ENCODE measurements at places on chromosomes 5 and 9.

DNA sequence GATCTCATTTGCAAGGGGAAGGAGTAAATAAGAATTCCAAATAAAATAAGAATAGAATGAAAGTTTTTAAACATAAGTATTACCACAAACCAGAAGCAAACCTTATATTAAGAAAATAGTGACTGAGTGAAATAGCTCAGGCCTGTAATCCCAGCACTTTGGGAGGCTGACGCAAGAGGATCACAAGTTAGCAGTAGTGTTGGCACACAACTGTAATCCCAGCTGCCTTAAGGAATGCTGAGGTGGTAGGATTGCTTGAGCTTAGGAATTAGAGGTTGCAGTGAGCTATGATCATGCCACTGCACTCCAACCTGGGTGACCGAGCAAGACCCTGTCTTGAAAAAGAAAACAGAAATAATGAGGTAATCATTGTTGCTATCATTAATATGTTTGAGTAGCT is 47.0 kb downstream of the APC start:
- no peak for DNase-seq

DNA sequence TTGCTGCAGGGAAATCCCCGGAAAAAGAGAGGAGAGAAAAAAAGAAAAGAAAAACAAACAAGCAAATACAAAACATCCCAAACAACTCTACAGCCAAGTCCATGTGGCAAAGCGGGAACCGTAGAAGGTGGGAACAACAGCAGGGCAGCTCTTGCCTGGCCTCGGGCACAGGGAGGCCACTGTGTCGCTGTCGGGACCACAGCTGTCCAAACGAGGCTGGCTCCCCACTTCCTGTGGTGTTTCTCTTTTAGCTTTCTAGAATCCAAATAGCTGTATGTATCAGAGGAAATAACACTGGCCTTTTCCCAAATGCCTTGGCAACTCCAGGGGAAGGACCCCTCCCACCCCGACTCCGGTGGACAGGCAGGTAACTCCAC is 41.6 kb upstream of the EQTN start:
- DNase-seq = no peak

DNA sequence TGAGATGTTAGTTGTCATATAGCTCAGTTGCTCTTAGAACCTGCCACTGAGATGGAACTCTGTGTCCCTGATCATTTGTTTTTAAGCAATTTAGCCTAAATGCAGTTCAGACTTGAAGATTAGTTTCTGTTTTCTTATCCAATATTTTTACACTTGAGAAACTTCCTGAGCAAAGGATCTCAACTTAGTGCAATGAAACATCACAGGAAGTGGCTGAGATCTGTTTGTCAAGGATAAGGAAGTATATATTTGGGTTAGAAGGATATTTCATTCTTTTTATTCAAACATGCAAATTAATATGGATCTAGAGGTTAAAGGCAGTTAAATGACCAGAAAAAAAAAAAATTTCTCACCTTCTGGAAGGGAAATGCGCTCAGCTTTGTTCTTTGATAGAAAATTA is 19.7 kb upstream of the F2R start:
- no peak for DNase-seq

GRCh38 chr5:41793141-41793770 is 77.0 kb downstream of the OXCT1 start:
- no peak for DNase-seq

DNA sequence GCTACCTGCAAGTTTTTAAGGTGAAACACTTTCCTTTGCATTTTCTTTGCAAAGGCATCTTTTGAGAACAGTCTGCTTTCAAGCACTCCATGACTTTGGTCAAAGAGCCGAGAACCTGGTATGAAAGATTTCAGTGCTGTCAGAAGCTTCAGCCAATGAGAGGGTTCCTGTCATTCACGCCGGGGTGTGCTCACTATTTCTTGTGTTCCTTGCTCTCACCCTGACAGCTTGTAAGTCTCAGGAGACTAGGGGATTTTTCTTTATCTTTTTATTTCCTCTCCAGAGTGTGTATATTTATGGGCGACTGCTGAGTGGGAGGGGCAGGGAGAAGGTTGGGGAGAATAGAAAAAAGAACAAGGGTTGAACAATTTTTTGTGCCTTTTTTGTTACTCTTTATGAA is 334.0 kb downstream of the PSAT1 start:
- DNase-seq = no peak

- DNase-seq = peak; percentile 80
Observed at GRCh38 chr5:17219006-17219422, 1.6 kb downstream of the BASP1 start.

DNA sequence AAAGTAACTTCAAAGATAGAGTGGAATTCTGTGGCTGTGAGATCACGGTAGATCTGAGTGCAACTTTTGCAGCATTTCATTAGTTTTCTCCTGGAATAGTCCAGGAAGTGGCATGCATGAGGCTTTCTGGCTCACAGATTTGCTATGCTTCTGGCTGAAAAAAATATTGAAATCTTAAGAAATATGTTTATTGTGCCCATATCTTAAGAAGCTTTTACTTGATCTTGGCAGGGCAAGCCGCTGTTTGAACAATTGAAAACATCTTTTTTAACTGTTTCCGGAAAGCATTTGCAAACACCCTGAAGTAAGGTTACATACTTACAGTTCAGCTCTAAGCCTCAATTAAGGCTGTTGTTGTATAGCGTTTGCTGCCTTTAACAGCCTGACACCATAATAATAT is 135.7 kb upstream of the GDNF start:
- DNase-seq = no peak

- DNase-seq = no peak
Observed at GRCh38 chr5:55191165-55191564, 18.2 kb upstream of the CDC20B start.

- peak; percentile 95 for DNase-seq
Observed at GRCh38 chr9:31355965-31356364, 1028.5 kb upstream of the ACO1 start.

- DNase-seq = no peak
Observed at GRCh38 chr9:124869986-124870560, 8.1 kb downstream of the ARPC5L start.

DNA sequence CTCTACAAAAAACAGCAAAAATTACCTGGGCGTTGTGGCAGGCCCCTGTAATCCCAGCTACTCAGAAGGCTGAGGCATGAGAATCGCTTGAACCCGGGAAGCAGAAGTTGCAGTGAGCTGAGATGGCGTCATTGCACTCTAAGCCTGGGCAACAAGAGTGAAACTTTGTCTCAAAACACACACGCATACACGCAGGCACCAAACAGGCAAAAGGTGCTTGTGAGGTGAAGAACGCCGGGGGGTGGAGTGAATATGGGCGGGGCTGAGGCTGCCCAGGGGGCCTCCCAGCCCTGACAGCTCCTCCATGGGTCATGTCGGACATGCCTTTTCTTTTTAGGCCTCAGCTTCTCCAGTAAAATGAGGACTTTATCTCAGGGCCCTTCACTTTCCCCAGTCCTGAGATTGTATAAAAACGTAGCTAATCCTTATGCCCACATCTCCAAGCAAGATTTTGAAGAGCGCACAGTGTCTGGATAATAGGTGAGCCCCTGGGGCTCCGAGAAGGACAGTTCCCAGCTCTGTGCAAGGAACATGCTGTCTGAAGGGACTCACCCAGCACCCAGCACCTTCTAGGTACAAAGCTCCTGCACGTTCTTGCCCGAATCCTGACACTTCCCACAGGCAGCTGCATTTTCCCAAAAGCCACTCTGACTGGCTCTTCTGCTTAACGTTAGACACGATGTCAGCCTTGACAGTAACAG is 168.3 kb downstream of the COL23A1 start:
- DNase-seq = no peak

DNA sequence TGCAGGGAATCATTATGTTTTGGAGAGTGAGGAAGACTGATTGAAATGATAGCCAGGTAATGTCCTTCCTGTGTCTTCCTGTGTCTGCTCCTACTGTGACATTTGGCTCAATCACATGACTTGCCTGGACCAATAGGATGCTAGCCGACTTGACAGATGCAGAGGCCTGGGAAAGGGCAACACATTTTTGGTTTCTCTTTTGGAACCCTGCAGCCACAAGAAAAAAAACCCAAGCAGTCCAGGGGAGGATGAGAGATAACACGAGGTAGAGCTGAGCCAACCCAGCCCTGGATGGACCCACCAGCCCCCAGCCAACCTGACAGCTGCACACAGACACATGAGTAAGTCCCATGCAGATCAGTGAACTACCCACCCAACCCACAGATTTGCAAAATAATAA is 256.1 kb upstream of the SMARCA2 start:
- DNase-seq = no peak

GRCh38 chr5:172932313-172933017 is 26.8 kb upstream of the RPL26L1 start:
- DNase-seq = peak; percentile 37

GRCh38 chr5:6914347-6914746 is 201.1 kb downstream of the TENT4A start:
- no peak for DNase-seq

- DNase-seq = no peak
Observed at GRCh38 chr5:147530530-147531389, 20.9 kb upstream of the DPYSL3 start.

GRCh38 chr5:8944005-8944404 is 601.9 kb downstream of the SEMA5A start:
- no peak for DNase-seq

DNA sequence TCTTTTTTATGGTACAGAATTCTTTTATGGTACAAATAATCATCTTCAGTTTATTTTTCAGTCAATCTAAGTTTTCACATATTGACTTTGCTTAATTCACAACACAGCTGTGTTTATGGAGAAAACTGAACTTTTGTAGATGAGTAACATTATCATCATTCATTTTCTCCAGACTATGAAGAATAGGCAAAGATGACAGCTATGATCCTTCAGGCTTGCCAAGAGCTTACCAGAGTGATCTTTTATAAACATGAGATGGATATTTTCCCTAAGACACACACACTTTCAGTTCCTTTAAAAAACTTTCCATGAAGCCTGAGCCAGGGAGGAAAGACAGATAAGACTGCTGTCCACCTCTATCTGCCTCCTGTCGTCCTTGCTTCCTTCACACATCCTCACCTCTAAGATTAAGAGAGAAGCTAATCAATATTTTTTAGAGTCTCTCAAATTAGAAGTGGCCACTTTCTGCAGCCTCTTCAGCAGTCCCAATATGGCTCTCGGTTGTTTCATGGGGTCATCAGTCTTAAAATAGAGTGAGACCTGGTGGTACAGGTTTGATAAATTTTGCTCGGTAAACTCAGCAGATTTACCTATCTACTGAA is 108.1 kb upstream of the SLC27A6 start:
- DNase-seq = no peak

- DNase-seq = no peak
Observed at GRCh38 chr5:52947851-52948250, 41.3 kb upstream of the ITGA2 start.

GRCh38 chr9:93161786-93162562 is 22.0 kb upstream of the WNK2 start:
- DNase-seq = no peak

DNA sequence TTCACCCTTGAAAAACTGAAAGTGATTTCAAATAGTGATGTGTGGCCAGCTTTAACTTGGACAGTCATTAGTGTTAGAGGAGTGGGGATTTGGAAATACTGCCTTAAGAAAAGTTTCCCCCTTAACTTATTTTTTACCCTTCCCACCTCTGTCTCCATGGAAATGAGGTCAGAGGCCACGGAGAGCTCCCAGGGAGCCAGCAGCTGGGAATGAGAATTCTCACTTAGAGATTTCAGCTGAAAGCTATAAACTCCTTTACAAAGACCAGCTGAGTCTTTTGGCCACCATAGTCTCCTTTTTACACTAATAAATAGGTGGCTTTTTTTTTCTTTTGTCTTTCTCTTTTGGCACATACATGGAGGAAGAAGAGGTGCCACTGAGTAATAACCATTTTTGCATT is 45.7 kb upstream of the PIK3R1 start:
- DNase-seq = peak; percentile 11

DNA sequence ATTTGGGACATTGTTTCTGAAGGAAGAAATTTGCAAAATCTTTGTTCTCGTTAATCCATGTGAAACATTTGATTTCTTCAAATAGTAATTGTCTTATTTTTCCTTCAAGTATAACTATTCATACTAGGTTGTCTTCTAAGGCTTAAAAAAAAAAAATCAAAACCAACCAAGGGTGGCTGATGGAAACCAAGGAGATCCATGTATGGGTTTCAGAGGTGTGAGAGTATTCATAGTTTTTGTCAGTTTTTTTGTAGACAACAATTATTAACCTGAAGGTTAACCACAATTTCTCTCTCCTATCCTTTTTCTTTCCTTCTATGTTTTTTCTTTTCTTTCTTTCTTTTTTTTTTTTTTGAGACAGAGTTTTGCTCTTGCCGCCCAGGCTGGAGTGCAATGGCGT is 35.4 kb downstream of the KDM4C start:
- DNase-seq = no peak

DNA sequence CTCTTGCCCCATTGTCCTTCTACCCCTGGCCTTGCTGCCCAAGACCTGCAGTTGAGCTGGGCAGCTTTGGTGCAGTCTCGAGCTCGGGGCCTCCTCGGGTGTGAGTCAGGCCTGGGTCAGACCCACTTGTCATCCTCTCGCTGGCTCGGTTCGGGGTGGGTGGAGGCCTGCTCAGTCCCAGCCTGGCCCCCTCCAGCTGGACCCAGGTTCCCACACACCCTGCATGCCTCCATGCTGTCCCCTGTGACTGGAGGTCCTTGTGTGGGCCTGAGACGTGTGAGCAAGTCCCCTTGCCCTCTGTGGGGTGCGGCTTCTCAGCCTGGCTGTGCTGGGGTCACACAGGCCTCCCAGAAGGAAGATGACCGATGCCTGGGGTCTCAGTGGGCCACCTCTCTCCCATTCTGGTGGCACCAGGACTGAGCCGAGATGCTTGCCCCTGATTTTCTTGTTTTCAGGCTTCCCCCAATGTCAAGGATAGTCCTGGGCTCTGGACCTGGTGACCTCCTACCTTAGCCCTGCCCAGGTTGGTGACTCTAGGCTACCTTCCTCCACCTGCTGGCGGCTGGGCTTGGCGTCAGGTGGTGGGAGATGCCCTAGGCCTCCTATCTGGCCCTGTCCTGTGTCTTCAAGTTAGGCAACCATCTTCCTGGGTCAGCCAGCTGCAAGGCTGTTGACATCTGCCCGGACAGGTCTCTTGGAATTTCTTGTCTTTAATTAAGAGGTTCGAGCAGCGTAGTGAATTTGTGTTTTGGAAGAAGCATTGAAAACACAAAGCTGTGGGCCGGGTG is 15.1 kb downstream of the WNK2 start:
- DNase-seq = no peak

DNA sequence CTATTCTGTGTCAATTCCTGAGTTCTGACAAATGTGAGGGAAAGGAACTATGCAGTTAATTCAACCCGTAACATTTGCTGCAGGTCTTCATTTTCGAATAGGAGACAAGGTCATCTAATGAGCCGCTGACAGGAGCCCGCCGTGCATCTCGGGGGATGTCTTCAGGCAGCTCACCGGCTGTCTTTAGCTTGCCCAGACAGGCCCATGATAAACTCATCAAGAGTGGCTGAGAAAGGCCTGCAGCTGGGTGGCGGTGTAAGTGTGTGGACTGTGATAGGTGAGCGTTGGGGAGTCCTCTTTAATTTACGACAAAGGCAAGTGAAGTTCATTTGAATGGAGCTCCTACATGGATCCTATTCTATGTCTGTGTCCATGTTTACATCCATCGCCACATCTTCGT is 190.5 kb downstream of the ADCY2 start:
- DNase-seq = no peak
